ENCODE measurements at places on chromosomes 6 and 20. TPM values are rescaled to one million over a fixed set of nuclear protein-coding genes. Genes with fewer than 3 reads are reported as not detected.

DNA sequence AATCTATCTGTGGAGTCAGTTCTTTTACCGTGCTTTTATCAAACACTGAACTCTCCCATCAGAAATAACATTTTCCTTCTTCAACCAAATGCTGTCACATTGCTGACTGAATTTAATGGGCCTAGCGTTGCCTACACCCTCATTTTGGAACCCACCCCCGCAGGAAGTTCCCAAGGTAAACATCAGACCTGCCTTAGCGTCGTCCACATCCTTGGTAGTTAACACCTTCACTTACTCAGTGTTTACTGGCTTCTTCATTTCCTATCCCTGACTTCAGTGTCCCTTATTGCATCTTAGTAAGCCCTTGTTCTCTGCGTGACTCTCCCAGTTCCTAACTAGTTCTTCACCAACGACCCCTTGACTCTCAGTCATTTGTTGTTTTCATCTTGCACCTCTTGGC is 491.4 kb upstream of the SOX4 start:
- no peak for DNase-seq

- no peak for DNase-seq
Measured at GRCh38 chr6:452301-453067, 60.9 kb downstream of the IRF4 start.

- peak; percentile 55 for DNase-seq
Measured at GRCh38 chr6:16216501-16217155, 21.8 kb upstream of the GMPR start.

DNA sequence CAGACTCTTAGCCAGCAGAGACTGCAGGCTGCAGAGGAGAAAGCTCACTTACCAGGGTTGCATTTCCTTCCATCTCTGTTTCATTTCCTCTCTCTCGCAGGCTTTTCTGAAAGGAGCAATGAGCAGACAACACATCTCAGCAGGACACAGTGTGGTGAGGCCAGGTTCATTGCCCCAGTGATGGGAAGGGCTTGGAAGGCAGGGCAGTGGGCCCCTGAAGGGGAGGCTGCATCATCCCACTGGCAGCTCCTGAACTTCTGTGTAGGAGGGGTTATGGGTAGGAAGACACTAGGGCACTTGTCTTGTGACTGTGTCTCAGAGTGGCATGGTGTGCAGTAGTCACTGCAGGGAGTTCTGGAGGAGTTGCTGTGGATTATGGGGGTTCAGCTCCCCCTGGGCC is 246.8 kb downstream of the QKI start:
- no peak for DNase-seq

DNA sequence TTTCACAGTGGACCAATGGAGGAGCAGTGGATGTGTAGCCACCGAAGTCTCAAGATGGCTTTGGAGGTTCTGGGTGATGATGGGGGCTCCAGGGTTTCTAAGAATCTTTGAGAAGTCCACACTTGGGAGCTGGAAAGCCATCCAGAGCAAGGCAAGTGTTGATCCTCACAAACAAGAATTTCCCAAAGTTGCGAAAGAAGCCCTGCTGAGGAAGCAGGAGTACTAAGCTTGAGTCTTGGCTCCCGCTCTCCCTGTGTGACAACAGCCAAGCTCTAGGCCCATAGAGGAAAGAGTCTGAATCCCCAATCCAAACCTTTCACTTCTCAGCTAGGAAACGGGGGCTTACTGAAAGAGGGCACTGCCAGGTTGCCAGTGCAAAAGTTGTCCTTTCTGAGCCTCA is 106.0 kb downstream of the EDN3 start:
- no peak for DNase-seq

- DNase-seq, result no peak
Measured at GRCh38 chr20:49452011-49452482, 30.4 kb downstream of the KCNB1 start.

DNA sequence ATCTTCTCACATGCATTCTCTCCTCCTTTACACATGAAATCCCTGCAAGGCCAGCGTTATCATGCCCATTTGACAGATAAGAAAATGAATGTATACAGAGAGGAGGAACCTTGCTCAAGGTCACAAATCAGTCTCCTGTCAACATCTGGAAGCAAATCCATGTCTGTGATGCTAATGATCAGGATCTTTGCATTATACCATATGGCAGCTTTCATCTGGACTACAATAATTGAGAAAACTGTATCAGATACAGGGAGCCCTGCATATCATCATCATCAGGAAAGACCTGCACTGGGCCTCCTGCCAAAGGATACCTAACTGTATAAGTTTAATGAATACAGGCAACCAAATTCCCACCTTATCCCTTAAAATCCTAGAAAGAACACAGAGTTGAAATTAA is 213.7 kb downstream of the PTPRT start:
- DNase-seq, result no peak

DNA sequence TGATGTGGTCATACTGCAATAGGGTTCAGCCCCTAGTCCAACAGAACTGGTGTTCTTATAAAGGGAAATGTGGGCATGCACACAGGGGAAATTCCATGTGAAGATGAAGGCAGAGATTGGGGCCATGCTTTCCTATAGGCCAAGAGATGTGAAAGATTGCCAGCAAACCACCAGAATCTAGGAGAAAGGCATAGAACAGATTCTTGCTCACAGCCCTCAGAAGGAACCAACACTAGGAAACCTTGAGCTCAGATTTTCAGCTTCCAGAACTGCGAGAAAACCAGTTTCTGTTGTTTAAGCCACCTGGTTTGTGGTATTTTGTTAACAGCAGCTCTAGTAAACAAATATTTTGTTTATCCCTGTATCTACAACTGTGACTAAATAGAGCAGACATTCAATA is 197.6 kb upstream of the CITED2 start:
- DNase-seq, result no peak

- no peak for DNase-seq
Measured at GRCh38 chr6:44011350-44011920, 115.8 kb downstream of the MRPL14 start.

DNA sequence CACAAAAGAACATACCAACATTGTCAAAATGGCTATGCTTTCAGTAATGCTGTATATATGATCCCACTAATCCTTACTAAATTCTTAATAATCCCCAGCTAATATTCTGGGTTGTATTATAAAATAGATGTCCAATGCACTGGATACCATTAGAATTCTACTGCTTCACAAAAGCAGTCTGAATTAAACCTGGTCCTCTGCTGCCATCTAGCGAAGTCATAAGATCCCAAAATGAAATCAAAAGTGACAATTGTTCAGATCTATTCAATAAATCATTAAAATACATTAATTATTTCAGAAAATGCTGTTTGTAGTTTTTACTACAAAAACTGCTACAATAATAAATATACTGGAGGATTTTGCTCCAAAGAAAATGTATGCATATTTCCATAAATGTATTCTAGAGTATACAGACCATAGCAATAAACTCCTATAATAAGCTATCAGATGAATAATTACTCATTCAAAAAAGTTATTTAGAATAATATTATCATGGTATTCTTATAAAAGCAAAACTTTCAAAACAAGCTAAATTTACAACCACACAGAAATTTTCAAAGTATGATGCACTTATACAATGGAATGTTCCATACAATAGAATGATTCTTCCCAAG is 92.6 kb downstream of the RNGTT start:
- peak; percentile 44 for DNase-seq

DNA sequence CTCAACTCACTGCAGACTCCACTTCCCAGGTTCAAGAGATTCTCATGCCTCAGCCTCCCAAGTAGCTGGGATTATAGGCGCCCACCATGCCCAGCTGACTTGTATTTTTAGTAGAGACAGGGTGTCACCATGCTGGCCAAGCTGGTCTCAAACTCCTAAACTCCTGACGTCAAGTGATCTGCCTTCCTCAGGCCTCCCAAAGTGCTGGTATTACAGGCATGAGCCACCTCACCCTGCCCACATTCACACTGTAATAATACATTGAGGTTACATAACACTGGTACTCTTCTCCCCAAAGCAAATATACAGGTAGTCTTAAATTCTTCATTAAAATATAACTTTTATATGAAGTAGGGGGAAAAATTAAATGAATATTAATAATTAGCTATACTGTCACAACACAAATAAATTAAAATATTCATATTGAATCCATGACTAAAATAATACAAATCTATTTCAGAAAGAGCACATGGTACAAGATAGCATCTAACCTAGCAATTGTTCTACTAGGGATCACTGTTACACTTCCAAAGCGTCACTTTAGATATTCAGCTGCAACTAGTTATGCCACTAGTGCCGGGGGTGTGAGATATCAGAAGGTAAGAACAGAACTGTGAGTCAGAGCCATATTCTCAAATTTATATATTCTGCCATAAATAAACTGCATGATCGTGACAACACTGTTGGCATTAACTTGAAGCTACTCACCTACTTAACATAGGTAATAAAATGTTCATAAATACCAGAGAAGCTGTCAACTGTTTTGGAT is 169.1 kb upstream of the SHLD1 start:
- no peak for DNase-seq

DNA sequence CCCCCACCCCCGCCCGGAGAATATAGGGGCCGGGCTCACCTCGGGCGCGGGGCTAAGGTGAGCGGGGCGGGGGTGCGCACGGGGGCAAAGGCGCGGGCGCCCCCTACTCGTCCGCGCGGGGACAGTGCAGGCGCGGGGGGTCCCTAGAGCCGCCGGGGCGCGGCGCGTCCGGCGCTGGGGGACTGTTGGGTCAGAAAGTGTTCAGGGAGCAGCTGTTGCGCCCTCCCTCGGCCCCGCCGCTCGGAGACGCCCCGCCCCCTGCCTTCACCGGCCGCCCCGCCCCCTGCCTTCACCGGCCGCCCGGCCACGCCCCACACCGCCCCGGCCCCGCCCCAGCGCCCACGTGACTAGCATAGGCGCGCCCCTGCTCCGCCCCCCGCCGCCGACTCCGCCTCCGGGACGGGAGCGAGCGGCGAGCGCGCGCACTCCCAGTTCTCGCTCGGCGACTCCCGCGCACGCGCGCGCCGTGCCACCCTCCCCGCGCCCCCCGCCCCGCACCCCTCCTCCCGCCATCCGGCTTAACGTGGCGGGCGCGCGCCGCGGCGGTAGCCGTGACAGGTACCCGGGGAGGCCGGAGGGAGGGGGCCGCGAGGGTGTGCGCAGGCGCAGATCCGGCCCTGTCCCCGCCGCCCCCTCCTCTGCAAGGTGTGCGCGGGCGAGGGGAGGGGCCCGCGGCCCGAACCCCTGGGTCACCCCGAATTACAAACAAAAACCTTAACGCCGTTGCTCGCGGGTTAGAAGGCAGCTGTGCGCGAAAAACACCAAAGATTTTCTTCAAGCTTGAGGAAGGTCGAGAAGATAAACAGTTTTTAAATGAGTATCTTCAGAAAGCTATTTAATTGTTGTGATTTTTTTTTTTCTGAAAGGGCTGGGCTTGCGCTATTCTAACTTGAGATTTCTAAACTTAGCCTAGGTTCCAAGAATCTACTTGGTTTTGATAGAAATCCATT is 704 bp upstream of the ZNF217 start:
- peak; percentile 92 for DNase-seq

DNA sequence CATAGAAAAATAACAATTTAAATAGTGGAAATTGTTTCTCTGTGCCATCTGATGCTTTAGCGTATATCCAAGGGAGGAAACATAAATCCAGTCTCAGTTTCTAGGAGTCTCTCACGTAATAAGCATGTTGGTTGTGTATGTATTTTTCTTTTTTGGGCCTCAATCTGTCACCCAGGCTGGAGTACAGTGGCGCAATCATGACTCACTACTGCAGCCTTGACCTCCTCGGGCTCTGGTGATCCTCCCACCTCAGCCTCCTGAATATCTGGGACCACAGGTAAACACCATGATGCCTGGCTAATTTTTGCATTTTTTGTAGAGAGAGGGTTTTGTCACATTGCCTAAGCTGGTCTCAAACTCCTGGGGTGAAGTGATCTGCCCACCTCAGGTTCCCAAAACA is 78.6 kb upstream of the PLN start:
- DNase-seq, result peak; percentile 8

- DNase-seq, result no peak
Measured at GRCh38 chr20:44936510-44936909, 23.7 kb downstream of the TOMM34 start.

DNA sequence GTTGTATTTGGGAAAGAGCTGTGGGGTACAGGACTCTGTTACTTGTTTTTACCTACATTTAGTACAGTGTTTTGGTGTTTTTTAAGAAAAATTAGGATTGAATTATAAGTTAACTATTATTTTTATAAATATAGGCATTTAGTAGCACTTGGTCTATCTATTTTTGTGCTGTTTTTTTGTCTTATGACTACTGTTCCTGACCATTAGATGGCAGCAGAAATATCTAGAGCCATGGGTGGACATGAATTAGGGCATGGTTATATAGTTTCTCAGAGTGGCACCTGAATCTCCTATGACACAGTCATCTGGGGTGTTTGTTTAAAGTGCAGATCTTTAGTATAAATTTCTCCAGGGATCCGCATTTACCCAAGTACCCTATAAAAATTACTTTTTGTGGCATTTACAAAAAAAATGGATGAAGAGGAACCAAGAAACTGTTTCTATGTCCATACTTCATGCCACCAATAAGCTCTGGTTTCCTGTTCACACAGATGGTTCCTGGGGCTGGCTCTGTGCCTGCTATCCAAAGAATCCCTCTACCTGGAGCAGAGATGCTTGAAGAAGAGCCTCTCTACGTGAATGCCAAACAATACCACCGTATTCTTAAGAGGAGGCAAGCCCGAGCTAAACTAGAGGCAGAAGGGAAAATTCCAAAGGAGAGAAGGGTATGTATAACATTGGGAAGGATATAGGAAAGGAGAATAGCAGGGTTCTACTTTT is 19.8 kb downstream of the NFYA start:
- peak; percentile 43 for DNase-seq

GRCh38 chr6:147909640-147910039 is 401.1 kb downstream of the SAMD5 start:
- DNase-seq, result peak; percentile 61

DNA sequence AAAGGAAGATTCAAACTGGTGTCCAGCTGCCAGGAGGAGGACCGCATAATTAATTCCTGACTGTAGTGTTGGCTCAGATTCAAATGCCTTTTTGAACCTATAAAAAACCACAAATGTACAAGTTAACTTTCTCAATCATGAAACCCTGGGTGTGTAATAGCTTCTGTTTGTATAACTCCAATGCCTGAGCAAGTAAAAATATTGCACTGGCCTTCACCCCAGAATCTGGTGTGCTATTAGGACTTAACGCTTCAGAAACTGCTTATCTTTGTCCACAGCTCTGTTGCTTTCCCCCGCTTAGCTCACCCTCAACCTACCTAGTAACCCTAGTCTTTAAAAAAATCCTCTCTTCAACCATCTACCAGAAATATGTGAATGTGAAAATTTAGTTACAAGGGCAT is 119.1 kb upstream of the MAP7 start:
- peak; percentile 95 for DNase-seq

GRCh38 chr20:58665606-58666005 is 14.5 kb downstream of the STX16 start:
- DNase-seq, result no peak

GRCh38 chr6:24513602-24514001 is 18.8 kb downstream of the ALDH5A1 start:
- no peak for DNase-seq

EFCAB8 gene
- under 0.01 TPM for total RNA-seq

SRMS gene
- not detected for total RNA-seq

BMP2 gene
- total RNA-seq, result 15.9 TPM

KIF6 gene
- 0.83 TPM for total RNA-seq

SFTA2 gene
- total RNA-seq, result not detected

SNAP91 gene
- 0.17 TPM for total RNA-seq

NFYA gene
- total RNA-seq, result 10.0 TPM

Measured in fibroblast of lung (primary cell).